ENCODE measurements at places on chromosomes 4 and X.

- DNase-seq = no peak
These were observed 265.4 kb downstream of the BMPR1B start for GRCh38 chr4:95023110-95023509.

GRCh38 chr4:153651587-153651986, 32.5 kb upstream of the TLR2 start:
- no peak for DNase-seq

DNA sequence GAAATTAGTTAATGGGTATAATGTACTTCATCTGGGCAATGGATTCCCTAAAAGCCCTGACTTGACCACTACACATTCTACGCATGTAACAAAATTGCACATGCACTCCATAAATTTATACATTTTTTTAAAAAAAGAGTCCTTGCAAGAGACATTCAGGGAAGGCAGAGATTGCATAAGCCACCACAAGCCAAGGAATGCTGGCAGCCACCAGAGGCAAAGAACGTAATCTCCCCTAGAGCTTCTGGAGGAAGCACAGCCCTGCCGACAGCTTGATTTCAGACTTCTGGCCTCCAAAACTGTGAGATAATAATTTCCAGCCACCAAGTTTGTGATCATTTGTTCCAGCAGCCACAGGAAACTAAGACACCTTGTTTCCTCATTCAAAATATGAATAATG, 185.6 kb upstream of the GALNT7 start:
- no peak for DNase-seq

GRCh38 chr4:77147079-77147782, 9.8 kb upstream of the CCNG2 start:
- no peak for DNase-seq
